ENCODE measurements at places on chromosomes 11 and 22. TPM values are rescaled to one million over a fixed set of nuclear protein-coding genes. Genes with fewer than 3 reads are reported as not detected.

DNA sequence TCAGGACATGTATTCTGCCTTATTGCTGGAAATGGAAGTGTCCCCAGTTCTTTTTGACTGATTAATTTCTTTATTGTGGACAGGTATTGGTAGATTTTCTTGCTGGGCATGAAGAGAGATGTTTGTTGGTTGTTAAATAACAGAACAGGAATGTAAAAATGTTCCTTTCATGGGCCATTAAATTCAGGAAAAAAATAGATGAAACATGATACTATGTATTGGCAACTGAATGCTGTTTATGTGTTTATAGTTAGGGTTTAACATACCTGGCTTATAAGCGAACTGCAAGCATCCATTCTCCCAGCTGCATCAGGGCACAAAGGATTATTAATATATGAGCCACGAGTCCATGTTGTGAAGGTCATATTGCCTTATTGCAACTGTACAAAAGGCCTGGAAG lies 368.5 kb downstream of the NELL1 start:
- no peak for DNase-seq

DNA sequence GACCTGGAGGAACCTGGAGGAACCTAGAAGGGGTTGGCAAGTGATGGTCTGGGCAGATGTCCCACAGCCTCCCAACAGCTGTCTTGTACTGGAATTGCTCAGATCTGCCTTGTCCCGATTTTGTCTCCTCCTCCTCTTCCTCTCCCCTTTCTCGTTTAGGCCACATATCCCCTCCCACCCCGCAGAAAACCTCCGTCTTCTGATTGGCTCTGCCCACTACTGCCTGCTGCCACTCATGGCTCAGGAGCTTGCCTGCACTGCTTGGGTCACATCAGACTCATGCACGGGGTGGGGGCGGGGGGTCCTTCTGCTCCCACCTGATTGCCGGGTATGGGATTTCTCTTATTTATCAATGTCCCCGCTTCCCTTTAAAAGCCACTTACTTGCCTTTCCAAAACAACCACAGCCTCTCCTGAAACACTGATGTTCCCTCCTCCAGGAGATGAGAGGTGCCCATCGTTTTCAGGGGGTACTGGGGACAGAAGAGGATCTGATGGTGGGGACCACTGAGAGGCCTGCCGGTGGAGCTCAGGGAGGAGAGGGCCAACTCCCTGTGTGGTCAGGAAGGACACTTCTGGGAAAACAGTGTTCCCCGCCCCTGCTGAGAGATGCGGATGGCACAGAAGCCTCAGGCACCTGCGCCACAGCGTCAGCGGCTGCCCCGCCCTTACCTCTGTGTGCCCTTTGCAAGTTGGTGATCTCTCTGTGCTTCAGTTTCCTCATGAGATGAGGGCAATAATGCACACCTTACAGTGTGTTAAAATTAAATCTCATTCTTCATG lies 14.7 kb downstream of the TOM1 start:
- DNase-seq = no peak

The MAP6 gene
- total RNA-seq = 0.14 TPM

The OR5D18 gene
- not detected for total RNA-seq

All from activated T-cell treated with anti-CD3 and anti-CD28 coated beads, Interleukin-2, amount 50 U/mL, for 72 hours (primary cell).